ENCODE measurements at places on chromosomes 1 and 21.
A peak's percentile ranks its signal among the peaks of the same experiment; 100 is the strongest.

- DNase-seq: no peak
These were observed 17.9 kb upstream of the RGS18 start for GRCh38 chr1:192140382-192140781.

- peak; percentile 40 for DNase-seq
These were observed 534 bp downstream of the C1orf56 start for GRCh38 chr1:151047925-151048644.

GRCh38 chr21:26795412-26795805 lies 49.8 kb downstream of the ADAMTS1 start:
- DNase-seq: no peak

GRCh38 chr1:169100208-169100607 lies 6.3 kb upstream of the ATP1B1 start:
- DNase-seq: no peak

- no peak for DNase-seq
These were observed 141.5 kb downstream of the PTPRC start for GRCh38 chr1:198780376-198780775.

- DNase-seq: no peak
These were observed 109.8 kb downstream of the OMA1 start for GRCh38 chr1:58436615-58437297.
